ENCODE measurements at places on chromosomes 2 and 18.

- DNase-seq: no peak
Observed at GRCh38 chr2:98637401-98638147, 29.2 kb downstream of the UNC50 start.

- no peak for DNase-seq
Observed at GRCh38 chr18:4077721-4078120, 377.4 kb downstream of the DLGAP1 start.

DNA sequence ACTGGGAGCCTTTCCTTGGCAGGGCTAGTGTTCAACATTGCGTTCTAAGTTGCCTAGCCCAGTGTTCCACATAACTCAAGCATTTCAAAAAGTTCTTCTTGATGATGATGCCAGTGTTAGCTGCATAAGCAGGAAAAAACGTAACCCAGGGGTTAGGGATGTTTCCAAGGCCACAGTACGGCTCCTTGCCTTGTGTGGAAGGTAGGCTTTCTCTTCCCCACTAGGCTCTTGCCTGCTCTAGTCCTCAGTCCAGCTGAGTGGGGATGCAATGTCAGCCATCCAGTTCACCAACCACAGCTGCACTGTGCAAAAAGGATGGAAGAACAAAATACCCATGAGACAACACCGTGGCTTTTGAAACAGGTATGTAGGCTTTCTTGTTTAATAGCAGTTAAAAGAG is 28.0 kb upstream of the CYP26B1 start:
- no peak for DNase-seq

GRCh38 chr2:168137510-168138180 is 109.8 kb downstream of the STK39 start:
- DNase-seq: no peak

- no peak for DNase-seq
Observed at GRCh38 chr2:88545118-88545517, 82.1 kb downstream of the EIF2AK3 start.

DNA sequence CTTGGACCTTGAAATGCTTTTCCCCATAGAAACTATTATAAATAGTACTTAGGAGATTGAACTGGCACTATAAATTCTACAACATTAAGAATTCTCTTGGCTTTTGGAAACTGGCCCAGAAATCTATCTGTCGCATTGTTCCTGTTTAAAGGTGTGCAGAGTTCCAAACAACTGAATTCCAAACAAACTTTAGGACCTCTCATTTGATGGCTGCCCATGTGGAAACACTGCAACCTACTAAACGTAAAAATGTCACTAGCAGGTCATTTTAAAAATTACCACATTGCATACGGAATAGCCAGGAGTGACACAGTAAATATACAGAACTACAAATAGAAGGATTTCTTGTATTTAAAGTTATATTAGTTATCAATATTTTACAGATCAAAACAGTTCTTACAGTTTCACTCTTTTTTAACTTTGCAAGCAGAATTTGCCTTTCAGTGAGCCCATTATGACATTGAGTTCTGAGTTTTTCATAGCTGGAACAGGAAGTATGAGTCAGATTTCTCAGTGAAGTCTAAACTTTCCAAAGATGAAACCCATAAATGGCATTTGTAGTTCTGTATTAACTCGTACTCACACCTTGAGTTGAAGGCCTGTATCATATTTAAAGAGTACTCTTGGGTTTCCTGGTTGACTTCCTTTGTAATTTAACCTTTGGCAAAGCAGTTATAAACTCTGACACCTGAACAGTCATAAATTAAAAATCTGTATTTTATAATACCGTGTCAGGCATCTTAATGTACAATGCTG is 142.3 kb upstream of the BOD1L2 start:
- no peak for DNase-seq

DNA sequence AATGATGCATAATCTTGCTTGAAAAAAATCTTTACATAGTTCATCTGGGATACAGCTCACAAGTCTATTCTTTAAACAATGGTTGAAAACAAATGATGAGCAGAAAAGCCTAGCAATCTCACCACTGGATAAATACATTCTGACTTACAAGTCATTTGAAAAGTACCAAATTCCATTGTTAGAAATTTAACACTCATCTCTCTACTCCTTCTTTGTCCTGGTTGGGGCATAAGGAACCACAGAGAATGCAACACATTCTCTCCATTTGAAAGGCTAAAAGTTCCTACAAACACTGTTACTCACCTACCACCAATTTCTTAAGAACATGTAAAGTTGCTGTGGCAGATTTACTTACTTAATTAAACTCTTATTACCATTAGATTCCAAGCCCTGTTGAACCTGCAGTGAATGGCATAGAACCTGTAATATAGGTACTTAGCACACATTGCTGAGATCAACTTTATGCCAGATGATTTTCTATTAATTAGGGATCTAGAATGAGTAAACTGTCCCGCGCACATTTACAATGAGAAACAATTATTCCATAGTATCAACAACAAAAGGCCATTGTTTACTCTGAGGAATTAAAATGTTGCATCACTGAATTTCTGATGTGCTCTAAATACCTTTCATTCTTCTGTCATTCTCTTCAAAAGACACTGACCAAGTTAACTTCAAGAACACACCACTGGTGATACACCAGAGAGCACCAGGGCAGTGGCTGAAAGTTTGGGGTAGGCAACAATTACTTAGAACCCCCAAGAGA is 69.6 kb downstream of the CABYR start:
- DNase-seq: no peak

DNA sequence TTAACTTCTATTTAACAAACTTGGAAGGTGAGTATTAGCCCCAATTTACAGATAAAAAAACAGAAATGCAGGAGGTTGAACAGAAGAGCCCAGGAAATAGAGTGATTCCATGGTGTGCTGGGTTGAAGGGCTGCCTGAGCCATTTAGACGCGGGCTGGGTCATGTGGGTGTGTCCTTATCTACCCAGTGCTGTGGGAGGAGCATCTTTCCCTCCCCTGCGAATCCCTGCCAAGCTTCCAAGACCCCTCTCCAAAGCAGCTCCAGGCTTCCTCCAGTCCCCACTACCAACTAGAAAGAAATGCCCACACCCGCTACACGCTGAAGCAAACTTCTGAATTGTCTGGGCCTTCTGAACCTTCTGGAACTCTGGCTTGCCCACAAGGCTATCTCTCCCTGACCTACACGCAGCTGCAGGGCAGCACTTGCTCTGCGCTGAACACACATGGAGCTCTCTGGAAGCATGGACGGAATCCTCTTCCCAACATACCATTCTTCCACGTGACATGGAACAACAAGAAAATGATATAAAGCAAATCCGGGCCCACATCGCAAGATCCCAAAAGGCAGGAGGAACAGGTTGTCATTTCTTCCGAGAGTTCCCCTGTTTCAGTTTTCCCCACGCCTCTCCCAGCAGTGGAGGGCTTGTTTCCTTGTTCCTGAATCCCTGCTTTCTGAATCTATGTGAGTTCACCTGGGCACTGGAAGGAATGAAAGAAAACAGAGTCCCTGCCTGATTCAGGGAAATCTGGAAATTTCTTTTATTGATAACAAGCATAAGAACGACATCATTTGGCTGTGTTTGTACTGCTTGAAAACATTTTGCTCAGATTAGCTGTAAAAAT is 562.7 kb upstream of the ID2 start:
- DNase-seq: no peak

DNA sequence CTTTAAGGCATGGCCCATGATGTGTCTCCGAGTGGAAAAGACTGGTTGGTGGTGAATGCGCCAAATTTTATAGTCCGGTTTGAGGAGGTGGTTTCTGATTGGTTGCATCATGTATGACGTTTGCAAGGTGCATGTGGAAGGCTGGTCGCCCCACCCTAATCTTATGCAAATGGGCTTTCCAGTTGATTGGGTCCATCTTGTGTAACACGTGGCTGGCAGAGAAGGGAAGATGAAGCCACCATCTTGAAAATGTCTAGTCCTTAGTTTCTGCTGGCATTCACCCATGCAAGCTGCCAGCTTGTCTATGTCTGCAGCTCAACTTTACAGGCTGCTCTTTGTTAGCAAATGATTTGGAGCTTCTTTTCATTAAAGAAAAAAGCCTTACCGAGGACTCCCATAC is 132.2 kb downstream of the PIK3C3 start:
- DNase-seq: no peak

GRCh38 chr18:69961718-69962117 is 14.0 kb upstream of the CD226 start:
- no peak for DNase-seq

GRCh38 chr2:205590759-205591158 is 91.5 kb upstream of the NRP2 start:
- DNase-seq: no peak

GRCh38 chr2:39124000-39124745 is 3.3 kb upstream of the SOS1 start:
- peak; percentile 98 for DNase-seq

DNA sequence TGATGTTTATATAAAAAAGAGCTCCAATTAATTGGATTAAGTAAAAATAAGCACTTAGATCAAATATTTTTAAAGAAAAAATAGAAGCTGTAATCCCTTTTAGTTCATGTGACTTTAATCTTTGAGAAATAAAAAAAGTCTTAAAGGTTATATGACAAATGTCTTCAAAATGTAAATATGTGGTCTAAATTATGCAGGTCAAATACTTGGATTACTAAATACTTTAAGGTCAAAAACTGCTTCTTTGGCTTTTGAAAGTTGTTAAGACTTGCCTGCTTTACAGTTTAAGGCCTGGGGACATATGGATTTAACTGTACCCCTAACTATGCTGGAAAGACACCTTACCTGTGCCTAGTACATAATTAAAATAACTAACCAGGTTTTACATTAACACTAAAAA is 15.5 kb upstream of the PDK1 start:
- no peak for DNase-seq

DNA sequence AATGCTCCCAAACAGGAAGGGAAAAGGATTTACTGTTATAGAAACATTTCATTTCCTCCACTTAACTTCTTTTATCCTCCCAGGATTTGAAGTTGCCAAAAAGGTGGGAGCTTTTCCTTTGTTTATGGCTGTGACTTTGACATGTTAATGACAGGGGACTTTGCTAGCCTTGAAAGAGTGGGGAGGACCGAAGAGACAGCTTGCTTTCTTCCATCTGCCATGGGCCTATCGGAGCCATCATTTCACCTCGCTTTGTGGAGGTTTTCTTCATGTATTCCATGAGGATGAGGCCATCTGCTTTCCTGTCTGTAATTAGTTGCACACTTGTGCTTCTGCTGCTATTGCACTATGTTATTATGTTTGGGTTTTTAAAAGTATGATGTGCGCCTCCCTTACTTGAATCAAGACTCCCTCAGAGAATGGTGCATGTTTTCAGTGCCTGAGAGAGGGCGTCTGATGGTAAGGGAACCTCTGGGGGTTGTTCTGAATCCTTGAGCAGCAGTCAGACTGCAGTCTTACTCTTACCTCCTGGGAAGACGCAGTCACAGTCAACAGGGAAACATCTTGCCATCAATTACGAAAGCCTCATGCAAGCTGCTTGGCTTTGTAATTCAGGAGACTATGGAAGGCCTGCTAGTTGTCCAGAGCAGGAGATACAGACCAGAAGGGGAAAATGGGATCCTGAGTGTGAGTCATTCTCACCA is 173.3 kb upstream of the MGAT5 start:
- no peak for DNase-seq

DNA sequence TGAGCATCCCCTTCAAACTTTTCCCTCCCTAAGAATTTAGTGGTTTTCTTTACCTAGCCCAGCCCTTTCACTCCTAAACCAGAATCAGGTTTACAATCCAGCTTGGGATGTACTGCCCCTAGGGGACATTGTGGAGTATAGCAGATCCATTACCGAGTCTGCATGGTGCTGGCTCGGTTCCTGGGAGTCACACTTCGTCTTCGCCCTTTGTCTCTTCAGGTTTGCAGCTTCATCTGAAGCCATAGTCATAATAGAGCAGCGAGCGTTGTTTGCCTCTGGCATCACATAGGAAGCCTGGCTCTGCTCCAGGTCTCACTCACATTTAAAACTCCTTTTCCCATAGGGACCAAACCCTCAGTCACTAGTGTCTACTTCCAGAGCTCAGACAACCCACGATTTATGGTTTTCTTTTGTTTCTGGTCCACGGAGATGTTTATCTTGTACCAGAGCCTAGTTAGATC is 16.8 kb upstream of the LYPD6 start:
- DNase-seq: peak; percentile 94

DNA sequence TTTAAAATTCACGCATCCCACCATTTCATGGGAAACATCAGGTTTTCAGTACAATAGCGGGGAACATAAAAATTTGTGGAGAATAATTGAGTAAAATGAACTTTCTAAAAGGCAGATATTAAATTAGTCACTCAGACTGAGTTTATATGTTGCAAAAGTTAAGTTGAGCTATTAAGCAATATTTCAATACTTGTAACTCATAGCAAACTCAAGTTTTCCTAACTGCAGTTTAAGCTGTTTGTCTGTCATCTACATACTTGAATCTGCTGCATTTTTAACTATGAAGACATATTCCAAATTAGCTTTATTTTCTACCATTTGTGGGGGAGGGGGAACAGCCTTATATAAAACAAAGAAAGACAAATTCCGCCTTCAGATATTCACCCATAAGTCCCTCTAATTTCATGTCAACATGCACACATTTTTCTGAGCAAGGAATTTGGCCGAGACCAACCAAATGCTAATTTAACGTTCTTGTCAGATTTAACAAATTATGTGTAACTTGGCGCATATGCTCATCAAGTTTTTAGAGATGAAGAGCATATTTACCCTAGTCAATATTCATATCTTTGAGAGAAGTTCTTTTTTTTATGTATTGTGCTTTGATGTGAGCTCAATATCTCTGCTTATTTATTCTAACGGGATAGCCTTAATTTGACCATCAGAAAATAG is 462.9 kb downstream of the TXNL1 start:
- no peak for DNase-seq

DNA sequence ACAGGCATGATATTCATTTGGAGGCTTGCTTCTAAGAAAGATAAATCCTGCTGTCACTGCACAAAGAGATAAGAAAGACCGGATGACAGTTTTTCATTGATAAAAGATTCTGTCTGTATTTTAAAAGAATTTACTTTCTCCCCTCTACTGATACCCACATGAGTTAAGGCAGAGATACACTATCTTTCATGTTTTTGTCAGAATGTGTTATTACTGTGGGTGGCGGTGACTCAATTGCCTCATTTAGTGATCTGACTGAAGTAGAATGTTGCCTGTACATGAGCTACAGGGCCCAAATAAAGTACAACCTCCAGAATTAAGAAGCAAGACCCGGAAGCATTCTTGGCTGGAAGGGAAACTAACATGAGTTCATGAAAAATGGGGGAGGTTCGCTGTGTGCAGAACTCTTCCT is 480.0 kb downstream of the SLC4A3 start:
- DNase-seq: no peak
